ENCODE measurements at places on chromosomes 7 and 10.
A peak's percentile ranks its signal among the peaks of the same experiment; 100 is the strongest.

GRCh38 chr10:51075873-51076229 is 1.6 kb downstream of the PRKG1 start:
- no peak for DNase-seq

DNA sequence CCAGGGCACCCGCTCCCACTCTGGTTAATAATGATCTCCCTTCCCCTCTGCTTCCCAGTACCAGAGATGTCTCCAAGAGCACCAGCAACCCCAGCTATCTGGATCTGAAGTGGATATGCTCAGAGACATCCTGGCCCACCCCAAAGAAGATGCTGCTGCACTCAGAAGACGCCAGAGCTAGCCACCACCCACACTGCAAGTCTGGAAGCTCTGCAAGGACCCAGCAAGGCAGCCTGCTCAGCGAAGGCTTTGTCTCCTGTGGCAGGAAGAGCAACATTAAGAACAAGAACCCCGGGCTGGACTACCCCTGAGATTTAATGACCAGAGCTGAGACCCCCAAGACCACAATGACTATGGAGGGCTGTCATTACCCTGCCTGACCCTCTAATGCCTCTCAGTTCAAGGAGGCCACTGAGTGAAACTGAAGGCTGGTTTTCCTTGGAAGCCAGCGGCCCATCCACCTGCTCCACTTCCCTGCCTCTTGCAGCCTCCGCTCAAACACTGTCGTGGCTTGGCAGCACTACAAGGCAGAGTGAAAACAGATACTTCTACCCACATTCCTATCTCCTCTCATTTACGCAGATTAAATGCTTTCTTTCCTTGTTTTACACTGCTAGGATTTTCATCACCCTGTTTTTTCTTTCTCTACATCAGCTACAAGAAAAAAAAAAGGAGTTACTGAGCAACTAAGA is 202.2 kb downstream of the SNX10 start:
- DNase-seq, result no peak

DNA sequence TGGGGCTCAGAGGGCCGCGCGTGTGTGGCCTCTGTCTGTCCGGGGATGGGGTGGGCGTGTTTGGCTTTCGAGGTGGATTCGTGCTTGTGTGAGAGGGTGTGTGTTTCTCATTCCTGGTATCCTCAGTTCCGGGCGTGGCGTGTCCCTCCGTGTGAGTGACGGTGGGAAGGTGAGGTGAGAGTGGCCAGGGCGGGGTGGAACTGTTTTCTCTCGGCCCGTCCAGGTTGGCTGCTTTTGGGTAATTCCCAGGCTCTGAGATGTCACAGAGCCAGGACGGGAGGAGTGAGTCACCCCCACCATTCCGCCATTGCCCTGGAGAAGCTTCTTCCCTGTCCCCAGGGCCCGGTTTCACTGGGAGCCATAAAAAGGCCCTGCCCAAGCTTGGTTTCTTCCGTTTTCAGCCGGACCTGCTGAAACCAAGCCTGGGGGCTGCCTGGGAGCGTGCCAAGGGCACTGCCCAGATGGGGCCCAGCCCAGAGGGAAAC is 21.3 kb upstream of the CLDN4 start:
- DNase-seq, result peak; percentile 40

DNA sequence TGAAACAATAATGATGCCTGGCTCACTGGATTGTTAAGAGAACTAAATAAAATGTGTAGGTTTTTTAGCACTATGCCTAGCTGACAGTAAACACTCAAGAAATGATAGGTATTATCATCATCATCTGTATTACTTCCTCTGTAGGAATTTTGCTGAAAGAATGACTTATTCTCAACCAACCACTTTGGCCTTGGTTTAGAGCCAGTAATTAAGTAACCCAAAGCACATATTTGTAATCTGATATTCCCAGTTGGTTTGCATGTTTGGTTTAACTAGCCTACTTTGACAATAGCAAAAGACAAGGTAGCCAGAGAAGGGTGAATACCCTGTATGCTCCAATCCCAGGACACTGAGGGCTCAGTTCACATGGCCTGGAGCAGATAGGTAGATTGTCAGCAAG is 34.4 kb downstream of the BCAP29 start:
- no peak for DNase-seq

DNA sequence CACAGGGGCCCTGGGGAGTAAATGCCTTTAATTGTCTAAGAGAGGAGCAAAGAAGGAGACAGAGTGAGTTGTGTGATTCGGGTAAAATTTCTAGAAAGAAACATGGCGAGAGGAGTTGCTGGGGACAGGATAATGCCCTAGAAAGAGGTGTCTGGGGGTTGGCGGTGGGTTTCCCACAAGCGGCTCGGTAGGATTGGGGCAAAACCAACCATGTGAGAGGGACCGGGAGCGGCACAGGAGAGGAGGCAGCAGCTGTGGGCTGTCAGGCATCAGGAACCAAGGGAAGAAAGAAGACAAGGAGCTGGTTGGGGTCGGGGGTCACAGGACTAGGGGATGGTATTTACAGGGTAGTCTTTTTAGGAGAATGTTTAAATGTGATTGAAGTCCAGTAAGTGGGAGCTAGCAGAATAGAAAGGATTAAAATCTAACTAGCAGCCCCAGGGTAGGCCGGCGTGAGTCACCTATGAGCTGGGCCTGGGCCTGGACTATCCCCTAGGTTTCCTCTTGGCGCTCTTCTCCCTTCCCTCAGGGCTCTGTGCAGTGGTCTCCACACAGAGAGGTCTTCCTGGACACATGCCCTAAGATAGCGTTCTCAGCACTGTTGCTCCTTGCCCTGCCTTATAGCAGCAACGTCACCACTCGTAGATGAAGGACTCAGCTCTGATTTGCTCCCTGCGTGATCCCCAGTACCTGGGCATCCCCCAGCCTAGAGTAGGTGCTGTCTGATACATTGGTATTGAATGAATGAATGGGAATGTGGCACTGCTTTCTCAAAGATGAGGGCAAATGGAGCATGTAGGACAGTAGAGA is 32.6 kb downstream of the IKZF1 start:
- no peak for DNase-seq

GRCh38 chr10:5963071-5963470 is 14.3 kb downstream of the IL15RA start:
- no peak for DNase-seq

DNA sequence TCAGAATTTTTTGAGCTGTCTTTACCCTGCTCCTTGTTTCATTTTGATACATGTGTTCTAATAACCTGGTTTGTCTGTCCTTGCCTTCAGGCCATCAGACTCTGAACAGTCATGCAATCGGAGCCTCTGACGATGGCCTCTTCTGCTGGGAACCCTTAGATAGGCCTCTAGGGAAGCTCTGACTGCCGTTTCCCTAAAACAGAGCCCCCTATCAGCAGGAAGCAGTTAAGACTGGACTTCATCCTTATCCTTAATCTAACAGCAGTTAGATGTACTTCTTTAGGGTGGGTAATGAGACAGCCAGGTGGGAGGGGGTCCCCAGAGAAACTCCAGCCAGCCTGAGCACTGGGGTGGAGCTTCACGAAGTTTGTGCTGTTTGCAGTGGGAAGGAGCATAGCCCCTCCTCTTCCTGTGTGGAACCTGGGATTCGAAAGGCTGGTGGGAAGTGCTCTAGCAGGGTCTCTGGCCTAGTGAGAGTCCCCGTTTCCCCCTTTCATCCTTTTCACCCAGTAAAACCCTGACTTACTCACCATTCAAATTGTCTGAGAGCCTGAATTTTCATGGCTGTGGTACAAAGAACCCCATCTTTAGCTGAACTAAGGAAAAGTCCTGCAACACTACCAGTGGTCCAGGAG is 28.4 kb upstream of the SORCS3 start:
- DNase-seq, result no peak

- DNase-seq, result no peak
These were observed 32.1 kb upstream of the MSRB2 start for GRCh38 chr10:23063045-23063972.

GRCh38 chr10:42380926-42381547 is 257.3 kb downstream of the ZNF33B start:
- DNase-seq, result no peak

DNA sequence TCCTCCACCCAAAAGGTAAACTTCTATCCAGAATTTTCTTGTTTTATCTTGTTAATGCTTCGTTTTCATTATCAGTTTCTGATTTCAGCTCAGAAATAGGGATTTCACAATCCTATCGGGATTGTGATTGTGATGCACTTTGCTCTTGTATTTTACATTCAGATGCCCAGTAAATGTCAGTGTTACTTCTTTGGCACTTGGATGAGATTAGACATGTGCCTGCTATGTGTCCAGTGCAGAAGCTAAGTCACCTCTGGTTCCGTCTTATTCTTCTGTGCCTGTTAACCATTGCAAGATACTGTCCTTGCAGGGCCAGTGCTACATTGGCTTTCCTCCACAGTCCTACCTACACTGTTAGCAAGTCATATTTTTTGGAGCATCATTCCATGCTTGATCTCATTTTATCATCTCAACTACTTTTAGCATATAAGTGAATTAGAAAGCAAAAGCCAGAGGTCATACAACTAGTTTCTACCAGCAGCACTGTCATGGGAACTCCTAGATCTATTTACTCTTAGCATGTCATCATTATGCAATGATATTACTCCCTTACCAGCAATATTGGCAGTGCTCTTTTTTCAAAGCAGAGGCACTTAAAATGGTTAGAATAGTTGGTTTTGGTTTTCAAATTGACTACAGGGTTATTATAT is 26.7 kb downstream of the ZNF277 start:
- no peak for DNase-seq
